ENCODE measurements at places on chromosomes 11 and 22.
A peak's percentile ranks its signal among the peaks of the same experiment; 100 is the strongest.

GRCh38 chr11:119480380-119481020, 57.5 kb upstream of the THY1 start:
- no peak for DNase-seq

DNA sequence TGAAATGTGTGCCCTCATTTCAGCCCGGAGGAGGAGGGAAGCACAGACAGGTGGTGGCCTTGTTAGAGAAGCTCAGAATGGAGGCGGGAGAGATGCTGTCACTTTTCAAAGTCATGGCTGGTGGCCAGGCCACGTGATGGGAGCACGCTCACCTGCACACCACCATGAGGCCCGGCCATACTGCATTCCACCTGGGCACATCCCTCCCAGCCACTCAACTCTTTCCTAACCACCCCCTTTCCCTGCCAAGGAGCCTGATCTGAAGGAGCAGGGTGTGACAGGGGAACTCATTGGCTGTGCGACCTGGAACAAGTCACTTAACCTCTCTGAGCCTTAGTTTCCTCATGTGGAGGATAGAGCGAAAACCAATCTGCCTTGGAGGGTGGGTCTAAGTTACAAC, 364.5 kb downstream of the CTTN start:
- DNase-seq = no peak

DNA sequence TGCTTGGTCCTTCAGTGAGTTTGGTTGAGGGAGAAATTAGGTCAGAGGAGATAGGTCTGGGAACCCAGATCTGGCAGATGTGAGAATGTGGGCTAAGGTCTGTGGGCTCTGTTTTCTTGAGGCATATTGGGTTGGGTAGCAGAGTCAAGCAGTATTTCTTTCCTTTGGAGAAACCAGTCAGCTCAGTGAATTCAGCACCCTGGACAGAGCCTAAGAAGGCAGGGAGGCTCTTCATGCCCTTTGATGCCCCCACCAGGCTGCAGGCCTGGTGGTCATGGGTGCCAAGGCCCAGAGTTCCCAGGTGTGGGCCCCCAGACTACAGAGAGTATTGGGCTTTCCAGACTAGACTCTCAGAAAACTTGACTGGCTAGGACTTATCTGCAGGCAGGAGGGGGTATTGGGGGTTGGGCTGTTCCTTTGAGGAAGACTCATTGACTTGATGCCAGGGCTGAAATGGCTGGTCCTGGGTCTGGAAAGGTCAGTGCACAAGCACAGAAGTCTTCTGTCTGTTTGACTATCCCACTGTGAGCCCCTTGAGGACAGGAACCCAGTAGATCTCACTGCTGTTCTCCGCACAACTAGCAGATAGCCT, 45.3 kb upstream of the NECTIN1 start:
- peak; percentile 33 for DNase-seq

DNA sequence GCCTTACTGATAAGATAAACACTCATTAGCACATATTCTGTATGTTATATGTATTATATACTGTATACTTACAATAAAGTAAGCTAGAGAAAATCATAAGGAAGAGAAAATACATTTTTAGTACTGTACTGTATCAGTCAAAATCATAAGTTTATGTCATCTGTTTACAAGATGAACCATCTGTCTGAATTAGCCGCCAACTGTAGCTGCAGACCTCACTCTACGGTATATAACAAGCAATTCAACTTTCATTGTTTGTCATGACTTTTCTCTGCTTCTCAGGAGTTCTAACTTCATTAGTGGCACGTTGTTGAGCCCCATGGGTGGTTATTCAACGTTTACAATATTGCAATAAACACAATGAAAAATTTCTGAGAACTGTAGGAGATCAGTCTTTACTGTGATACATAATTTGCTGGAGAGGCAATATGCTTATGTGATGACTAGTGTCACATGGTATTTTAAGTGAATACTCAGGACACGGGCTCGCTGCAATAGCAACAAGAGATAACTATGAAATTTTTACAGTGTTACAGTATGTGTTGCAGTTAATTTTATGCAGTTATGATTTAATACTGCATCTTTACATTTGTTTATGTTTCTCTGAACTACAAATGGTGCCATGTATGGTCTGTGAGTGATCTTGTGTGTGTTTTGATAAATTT, 132.2 kb upstream of the CTSC start:
- DNase-seq = peak; percentile 34

- DNase-seq = peak; percentile 32
Measured at GRCh38 chr11:111422494-111423249, 43.6 kb upstream of the POU2AF1 start.

- DNase-seq = peak; percentile 88
Measured at GRCh38 chr11:6646071-6646470, 9.5 kb downstream of the DCHS1 start.

DNA sequence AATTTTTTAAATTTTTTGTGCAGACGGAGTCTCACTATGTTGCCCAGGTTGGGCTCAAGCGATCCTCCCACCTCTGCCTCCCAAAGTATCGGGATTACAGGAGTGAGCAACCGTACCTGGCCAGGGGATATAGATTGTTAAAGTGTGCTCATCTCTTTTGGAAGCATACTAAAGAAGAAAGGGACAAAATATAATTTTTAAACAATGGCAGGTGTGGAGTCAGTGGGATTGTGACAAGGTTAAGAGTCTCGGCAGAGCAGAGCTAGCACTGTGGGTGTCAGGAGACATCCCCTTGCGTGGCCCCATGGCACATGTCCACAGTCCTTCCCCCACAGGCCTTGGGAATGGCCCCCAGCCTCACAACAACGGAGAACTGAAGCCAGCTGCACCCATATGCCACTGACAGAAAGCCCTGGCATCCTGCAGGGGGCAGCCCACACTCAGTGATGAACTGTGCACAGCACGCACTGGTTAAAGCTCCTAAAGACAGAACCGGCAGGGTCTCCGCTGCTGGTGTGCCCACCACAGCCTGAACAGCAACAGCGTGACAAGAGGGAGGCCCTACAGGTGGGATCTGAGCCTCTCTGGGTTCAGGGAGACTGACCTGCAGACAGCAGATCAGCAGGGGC, 29.9 kb downstream of the SERPIND1 start:
- DNase-seq = peak; percentile 52

- DNase-seq = no peak
Measured at GRCh38 chr11:74253361-74253760, 58.1 kb downstream of the P4HA3 start.

DNA sequence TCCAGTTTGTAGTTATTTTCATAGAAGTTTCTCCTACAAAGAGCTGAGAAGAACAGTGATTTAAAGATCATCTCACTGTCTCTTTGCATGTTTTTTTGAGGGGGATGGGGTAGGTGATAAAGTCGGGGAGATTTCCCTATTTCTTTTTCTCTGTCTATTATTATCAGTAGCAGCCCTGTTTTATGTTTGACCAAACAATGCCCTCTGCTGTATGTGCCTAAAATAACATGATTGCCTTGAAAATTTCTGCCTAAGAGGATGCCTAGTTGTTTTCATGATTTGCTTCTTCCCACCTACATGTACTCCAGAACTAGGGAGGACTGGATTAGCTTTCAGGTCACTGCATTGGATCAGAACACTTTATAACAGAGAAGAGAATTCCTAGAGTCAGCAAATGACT, 1330.2 kb downstream of the LRRC4C start:
- no peak for DNase-seq

DNA sequence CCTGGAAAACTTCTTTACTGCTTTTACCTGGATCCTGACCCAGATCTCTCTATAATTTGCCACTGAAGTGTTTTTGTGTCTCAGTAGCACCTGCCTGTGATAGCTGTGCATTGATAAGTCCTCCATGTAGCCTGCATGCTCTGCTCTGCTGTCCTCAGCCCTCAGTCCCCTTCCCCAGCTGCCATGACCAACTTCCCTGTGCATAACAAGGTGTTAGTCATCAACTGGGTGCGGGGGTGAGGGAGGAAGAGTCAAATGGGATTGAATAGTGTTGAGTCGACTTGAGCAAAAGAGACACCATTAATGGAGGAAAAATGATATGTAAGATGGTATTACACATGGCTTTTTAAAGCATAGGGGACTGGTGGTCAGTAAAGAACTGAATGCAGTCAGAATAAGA, 92.2 kb upstream of the PLET1 start:
- DNase-seq = no peak

DNA sequence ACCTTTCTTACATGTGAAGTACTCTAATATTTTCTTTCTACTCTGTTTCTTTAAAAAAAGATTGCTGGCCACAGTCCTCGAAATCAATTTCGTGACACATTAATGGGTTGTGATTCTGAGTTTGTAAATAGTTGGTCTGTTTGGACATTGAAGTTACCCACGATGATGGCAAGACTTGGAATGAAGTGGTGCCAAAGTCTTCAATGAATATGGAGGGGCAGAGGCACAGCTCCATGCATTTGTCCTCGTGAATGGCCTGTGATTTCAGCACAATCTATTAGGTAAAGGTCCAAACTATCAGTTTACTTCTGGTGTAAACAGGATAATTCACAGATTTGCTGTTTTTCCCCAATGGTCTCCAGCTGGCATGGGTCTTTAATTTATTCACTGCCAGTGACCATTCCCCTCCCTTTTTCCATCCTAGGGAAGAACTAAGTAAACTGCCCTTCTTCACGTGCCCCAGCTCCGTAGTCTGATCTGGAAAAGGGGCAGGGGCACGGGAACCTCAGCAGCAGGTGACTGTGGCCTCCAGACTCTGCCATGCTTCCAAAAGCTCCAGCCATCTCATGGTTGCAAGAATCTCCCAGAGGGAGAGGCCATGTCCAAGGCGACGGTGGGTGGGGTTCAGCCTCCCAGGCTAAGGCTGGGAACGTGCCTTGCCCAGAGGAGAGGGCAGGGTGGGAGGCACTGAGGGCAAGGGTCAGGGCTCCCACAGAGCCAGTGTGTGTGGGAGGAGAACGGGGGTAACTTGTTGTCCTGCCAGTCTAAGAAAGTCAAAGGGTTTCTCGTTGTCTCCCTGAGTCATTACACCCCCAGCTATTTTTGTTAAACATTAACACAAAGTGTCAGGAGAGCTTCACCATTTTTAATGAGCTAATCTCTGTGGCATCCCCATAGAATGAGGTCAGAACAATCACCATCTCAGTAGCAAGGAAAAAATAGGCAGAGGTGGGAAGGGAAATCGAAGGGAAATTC, 16.9 kb upstream of the PEX26 start:
- peak; percentile 63 for DNase-seq

- no peak for DNase-seq
Measured at GRCh38 chr11:75151346-75152047, 590 bp downstream of the SLCO2B1 start.

DNA sequence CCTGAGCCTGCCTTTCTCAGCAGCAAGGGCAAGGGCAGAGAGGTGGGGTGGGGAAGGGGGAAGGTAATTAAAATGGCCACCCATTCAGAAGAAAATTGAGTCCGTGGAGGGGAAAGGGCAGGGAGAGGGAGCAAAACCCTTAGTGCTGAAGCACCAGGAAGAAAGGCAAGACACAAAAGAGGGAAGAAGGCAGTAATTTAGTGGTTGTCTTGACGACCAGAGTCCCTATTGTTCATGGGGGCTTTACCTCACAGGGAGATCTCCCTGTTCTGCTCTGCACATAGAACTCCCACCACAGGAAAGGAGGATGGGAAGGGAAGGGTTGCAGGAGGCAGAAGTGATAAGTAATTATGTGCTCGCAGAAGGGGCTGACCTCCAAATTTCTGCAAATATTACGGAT, 23.4 kb downstream of the SNX19 start:
- DNase-seq = no peak

GRCh38 chr11:101727451-101727850, 143.6 kb upstream of the TRPC6 start:
- no peak for DNase-seq

- DNase-seq = peak; percentile 68
Measured at GRCh38 chr11:57290288-57290687, 34.5 kb downstream of the TNKS1BP1 start.

DNA sequence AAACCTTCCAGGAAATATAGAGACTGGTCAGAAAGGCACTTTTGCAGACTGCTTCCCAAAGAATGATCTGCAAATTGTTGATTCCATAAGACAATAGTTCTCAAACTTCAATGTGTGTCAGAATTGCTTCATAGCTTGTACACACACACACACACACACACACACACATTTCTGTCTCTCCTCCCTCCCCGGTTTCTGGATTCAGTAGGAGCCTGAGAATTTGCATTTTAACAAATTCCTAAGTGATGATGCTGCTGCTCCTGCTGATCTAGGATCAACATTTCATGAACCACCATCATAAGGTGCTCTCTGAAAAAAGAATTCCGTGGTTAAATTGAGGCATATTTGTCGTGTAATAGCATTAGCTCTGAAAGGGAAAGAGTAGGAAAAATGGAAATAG, 35.3 kb upstream of the FZD4 start:
- peak; percentile 73 for DNase-seq

DNA sequence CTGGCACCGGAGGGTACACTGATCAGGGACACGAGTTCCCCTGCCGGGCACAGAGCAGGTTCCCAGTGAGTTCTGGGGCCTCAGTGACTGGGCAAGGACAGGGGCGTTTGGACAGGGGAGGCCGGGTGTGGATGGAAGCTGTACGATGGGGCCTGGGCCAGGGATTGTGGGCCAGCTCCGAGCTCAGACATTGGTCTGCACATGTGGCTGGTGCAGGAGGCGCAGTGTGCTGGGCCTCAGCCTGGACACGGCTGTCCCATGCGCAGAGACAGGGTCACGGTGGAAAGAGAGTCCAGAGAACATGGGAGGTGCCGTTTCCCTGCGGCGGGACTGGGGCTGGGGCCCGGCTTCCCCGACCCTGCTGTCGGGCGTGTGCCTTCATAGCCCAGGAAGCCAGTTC, 60.7 kb downstream of the CDKN1C start:
- DNase-seq = no peak

DNA sequence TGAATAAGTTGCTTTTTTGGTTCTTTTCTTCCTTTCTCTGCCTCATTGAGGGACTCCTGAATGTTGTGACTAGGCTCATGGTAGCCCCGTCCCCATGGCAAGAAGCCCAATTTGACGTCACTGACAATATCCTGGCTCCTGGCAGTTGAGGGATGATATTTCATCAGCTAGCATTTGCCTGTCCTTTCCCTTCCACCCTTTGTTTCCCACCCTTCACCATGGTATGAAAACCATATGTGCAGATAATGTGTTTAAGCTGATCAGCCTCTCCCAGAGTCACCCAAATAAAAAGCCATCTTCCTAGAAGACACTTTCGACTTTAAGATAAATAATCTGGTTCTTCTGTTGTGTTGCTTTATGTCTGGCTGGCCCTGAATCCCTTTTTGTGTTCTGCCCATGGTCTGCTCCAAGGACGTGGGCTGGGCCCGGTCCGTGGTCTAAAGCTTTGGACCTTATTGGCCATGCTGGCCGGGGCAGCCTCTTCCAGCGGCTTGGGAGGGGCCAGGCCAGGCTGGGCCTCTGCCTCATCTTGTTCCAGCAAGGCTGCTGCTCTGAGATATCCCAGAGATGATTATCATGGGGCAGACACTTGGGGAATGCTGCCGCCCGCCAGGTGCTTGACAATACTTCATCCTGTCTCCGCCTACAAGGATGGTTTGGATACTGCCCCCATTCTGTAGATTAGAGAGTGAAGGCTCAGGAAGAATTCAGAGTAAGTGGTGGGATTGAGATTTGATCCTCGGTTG, 5.1 kb downstream of the TSPAN18 start:
- no peak for DNase-seq

- DNase-seq = no peak
Measured at GRCh38 chr11:115925568-115926090, 421.4 kb upstream of the CADM1 start.
